ENCODE measurements at places on chromosomes 5 and 9.

- DNase-seq = no peak
Measured at GRCh38 chr5:40616781-40617180, 62.9 kb upstream of the PTGER4 start.

- DNase-seq = no peak
Measured at GRCh38 chr9:22528485-22528884, 81.9 kb downstream of the DMRTA1 start.

- DNase-seq = no peak
Measured at GRCh38 chr5:176364765-176365350, 429 bp upstream of the ARL10 start.

GRCh38 chr5:35963381-35963843, 25.0 kb upstream of the CAPSL start:
- DNase-seq = no peak

DNA sequence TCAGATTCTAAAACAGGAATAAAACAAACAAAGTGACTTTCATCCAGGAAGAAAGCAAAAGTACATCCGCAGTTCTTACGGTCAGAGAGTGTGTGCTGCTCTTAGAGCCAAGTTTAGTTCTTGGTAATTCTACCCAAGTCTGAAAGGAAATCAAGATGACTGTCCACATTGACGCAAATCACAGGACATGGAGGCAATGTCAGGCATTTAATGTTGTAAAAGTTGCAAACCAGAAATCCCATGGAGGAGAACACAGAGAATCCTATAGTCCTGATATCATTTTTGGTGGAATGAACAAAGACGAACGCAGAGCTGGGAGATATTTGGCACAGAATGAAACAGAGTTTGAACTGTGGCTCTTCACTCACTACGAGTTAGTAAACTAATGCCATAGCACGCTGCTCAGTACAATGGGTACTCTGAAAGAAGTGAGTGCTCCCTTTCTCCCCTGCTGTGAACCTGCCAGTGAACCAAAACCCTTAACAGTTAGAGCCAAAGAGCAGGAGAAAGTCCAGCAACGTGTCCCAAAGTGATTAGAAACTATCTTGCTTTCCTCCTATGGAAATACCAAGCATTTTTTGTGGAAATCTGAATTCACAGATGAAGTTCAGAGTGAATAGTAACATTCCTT, 74.3 kb downstream of the MUSK start:
- no peak for DNase-seq

- no peak for DNase-seq
Measured at GRCh38 chr5:124661317-124662141, 84.9 kb downstream of the ZNF608 start.

DNA sequence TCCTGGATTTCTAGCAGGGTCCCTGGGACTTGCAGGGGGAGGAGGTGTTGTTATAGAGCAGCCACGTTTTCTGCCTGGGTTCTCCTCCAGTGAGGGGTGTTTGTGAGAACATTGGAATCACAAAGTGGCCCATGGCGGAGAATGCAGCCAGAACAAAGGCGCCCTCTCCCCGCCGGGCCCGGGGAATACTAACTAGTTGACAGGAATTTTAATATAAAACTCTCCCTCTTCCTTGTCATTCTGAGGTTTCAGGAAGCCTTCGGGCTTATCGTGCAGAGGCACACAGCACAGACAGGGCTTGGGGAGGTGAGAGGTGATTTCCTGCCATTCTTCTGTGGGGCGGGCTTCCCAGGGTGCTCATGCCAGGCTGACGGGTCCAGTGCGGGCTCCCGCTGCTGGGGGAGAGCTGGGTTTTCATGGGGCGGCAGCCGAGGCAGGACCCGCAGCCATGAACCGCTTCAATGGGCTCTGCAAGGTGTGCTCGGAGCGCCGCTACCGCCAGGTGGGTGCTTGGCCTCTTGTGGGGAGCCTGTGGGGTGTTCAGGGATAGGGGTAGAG, 37.7 kb downstream of the RGS3 start:
- DNase-seq = no peak

- no peak for DNase-seq
Measured at GRCh38 chr9:125218621-125219020, 18.3 kb downstream of the RABEPK start.

DNA sequence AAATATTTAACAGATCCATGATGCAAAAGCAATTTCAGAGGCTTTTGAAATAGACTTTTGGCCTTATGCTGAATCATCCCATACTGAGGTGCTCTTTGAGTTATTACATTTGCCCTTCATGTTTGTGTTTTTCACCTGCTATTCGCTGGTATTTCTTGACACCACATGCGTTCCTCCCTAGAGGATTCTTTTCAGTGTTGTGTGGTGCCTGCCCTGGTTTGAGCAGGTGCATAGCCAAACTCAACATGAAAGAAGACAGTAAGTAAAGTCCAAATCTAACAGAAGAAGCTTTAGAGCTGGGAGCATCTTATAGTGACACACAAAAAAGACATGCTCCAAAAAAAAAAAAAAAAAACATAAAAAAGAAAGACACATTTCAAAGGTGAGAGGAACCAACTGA, 796.3 kb downstream of the SEMA5A start:
- DNase-seq = no peak

DNA sequence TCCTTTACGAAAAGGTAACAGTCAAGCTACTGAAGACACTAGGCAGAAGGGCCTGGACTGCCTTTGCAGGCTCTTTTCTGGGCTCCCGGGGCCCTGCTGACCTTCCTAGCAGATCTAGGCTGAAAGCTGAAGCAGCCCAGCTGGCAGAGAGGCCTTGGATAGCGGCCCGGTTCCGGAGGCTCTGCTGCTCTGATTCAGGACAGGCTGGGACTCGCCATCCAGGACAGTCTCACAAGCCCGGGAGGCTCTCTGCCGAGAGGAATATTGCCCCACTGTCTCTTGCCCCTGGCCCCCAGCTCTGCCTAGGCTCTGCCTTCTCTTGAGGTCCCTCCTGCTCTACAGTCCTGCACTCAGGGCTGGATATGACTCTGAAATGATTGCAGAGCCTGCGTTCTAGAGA, 67.8 kb downstream of the PSD2 start:
- peak; percentile 66 for DNase-seq

DNA sequence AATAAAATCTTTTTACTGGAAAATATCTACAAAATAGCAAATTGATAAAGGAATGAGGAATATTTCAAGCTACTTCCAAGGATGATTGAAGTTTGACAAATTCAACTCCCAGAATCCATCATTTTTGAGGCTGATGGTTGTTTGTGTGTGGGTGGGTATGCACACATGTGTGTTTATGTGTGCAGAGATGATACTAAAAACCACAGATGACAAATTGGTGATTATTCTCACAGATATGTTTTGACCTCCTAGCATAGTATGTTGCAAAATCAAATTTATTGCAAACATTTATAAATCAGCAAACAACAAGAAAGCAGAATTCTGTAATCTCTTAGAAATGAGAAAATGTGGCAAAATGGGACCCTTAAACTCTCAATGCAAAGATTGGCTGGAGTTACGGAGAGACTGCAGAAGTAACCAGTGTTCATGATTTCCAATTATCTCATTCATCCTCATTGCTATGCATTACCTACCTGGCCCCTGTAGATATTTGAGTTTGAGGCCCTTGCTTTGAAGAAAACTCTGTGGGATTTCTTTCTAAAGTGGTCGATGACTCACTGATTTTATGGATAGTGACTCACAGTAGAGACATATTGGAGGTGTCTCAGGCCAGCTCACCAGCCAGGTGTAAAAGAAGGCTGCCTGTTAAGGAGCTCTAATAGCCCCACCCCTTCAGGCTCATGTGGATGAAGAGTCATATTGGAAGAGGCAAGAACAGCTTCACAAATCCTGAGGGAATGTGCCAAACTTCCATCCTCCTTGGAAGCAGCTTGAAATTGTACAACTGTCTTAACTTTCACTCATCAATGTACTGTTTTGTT, 44.6 kb upstream of the TMC1 start:
- no peak for DNase-seq

DNA sequence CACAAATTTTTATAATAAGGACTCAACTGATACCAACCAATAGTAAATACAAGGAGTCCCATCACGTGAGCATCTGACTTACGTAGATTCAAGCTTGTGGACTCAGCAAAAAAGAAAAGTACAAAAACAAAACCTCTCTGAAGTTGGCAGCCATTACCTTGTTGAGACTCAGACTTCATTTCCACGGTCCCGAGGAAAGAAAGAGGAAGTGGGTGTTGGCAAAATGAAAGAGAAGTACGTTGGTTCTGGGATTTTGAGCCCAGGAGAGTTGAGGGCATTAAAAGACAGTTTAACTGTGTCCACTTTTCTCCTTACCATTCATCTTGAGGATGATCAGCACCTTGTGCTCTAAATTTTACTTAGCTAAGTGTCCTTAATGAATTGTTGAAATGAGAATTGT, 26.7 kb downstream of the NCBP1 start:
- no peak for DNase-seq

DNA sequence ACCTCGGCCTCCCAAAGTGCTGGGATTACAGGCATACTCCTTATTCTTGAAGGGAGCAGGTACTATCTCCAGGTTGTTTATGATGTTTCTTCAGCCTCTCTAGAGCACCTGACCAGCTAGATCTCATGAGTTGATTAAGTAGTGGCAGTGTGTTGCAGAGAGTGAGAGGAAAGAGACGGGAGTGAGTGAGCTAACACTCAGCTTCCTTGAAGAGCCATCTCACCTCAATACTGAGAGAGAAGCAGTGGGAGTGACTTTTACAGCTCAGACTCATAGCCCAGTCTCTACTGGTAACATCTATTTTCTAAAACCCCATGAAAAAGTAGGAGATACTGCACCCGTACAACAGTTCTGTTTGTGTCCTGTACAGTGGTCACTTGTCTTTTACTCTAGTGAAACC, 43.9 kb upstream of the RUSC2 start:
- DNase-seq = no peak

GRCh38 chr9:96492993-96493531, 43.1 kb downstream of the HABP4 start:
- DNase-seq = no peak

DNA sequence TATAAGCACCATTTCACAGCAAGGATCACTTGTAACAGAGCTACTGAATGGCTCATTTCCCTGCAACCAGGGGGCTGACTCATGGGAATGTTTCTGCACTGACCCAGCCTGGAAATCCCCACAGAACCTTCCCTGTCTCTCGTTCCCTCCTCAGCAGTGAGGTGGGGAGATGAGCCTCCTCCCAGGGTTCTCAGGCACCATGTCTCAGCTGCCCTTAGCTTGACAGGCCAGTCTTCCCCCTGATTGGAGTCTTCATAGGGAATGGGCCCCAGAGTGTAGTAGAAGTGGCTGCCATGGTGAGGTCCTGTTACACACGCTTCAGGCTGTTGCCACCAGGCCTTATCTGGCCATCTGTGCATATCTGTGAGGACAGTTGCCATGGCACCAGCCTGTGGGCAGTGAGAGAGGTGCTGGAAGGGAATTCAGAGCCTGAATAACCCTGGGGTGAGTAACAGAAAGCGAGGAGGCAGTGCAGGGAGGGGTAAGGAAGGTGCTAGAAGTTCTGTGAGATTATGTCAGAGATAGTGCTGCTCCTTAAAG, 324.4 kb downstream of the ENC1 start:
- no peak for DNase-seq

- DNase-seq = no peak
Measured at GRCh38 chr9:92294297-92294676, 790 bp upstream of the IARS1 start.

GRCh38 chr5:136308212-136308795, 57.0 kb downstream of the TRPC7 start:
- no peak for DNase-seq
